ENCODE measurements at places on chromosomes 1 and 21.

DNA sequence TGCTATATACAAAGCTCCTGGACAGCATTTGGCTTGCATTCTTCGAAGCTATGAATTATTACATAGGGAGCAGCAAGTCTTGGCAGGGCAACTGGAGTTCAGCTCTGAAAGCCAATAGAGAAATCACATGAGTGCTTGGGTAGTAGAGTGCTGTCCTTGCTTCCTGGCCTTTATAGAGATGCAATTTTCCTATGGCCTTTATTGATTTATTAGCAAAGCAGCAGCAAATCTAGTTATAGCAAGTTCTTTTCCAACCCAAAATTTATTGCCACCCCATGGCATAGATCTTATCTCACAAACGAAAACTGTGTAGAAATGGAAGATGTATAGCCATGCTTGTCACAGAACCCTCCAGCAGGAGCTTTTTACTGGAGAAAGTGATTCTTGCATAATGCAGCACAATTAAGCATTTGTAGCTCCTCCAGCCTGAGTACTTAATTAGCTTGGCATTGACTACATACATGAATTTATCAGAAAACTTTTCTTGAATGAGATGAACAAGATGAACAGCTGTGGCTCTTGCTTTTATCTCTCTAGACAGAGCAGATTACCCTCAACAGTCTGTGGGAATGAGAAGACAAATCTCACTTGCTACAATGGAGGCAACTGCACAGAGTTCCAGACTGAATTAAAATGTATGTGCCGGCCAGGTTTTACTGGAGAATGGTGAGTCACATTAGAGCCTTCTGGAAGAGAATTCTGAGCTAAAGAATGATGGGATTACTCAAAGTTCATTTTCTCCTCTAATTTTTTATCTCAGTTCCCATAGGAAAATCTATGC, 170.1 kb downstream of the CRB1 start:
- DNase-seq, result peak; percentile 56

- DNase-seq, result no peak
These were observed 453 bp downstream of the PABPC4 start for GRCh38 chr1:39576016-39576657.

- DNase-seq, result no peak
These were observed 192.1 kb downstream of the SETD4 start for GRCh38 chr21:35868005-35868868.

DNA sequence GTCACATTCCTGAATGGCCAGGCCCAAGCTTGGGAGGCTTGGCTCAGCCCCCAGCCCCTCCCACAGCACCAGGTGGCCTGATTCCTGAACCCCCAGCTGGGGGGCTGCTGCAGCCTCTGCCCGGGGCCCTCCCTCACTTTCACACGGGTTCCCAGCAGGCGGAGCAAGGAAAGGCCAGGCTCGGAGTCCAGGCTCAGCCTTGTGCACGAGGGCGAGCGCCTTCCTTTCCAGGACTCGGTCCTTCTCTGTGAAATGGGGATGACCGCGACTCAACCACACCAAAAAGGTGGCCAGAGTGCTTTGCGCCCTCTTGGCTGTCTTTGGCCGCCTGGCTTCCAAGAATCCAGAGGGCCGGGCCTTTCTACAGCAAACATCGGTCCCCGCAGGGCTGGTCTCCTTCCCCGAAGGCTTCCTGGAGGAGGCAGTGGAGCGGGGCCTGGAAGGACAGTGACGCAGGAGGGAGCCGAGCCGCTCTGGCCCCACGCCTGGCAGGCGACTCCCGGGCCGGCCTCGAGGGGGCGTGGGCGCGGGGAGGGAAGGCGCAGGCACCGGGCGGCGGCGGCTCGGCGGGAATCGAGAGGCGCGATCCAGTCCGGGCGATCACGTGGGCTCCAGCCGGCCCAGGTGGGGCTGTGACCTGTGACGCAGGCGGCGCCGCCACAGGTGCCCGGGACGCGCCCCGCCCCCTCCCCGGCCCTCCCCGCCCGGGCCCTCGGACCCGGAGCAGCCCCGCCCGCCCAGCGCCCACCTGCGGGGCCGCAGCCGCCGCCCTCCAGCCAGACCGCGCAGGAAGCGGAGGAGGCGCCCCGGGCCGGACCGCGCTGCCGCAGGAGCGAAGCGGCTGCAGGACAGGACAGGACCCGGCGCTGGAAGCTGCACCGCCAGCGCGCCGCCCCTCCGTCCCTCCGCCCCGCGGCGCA, at the start of gene ARHGEF16:
Gene ARHGEF16 (plus strand): TSS at position 775 of the 920 bp plus-strand sequence. CDS start 8,420 bp downstream, outside the sequence.
- DNase-seq, result peak; percentile 20

Measured in fibroblast of pulmonary artery (primary cell).